ENCODE measurements at places on chromosomes 1 and 21.

DNA sequence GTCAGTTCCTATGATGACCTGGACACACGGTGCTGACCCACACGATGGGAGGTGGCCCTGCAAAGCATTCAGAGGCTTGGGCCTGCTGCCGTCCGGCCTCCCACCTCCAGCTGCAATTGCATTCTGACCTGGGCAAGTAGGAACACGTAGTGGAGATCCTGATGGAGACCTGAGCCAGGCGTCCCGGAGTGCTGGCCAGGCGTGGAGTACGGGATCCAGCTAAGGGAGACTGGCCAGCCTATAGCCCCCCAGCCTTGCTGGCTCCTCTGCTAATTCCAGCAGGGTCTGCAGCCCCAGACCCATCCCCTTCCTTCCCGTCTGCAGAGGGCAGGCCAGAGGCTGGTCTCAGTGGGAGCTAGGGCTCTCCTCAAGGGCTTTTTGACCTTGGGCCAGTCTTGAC is 11.2 kb downstream of the CD46 start:
- DNase-seq: no peak

DNA sequence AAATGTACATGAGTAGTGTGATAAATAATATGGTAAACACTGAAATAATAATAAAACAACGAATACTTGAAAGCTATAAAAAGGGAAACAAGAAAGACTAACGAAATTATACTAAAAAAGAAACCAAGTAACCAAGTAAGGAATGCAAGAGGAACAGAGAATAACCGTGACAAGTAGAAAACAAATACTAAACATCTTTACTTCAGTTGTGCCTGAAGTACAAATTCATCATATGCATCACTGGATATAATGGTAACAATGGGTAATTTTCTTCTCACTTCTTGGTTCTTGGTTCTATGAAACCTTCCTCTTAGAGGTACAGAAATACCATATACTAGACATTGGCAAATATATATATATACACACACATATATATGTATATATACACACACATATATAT is 1093.6 kb upstream of the B3GALT2 start:
- no peak for DNase-seq

DNA sequence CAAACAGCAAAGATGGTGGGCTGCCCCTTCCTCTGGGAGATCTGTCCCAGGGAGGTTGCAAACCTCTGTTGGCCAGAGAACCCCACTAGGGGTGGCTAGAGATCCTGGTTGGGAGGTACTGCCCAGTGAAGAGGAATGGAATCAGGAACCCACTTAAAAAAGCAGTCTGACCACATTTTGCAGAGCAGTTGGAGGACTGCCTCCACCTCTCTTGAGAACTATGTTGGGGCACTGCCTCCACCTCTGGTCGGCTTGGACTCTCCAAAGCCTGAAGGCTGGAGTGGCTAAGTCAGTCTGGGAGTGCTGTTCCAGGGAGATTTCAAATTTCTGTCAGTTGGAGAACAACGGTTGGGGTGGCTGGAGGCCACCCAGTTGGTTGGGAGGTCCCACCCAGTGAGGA is 58.6 kb downstream of the TNFSF4 start:
- DNase-seq: no peak

- no peak for DNase-seq
Observed at GRCh38 chr1:59643526-59643925, 171.2 kb upstream of the HOOK1 start.

- DNase-seq: no peak
Observed at GRCh38 chr1:17643861-17644703, 104.6 kb downstream of the ARHGEF10L start.

- DNase-seq: peak; percentile 55
Observed at GRCh38 chr1:38589036-38589435, 270.5 kb downstream of the RRAGC start.

DNA sequence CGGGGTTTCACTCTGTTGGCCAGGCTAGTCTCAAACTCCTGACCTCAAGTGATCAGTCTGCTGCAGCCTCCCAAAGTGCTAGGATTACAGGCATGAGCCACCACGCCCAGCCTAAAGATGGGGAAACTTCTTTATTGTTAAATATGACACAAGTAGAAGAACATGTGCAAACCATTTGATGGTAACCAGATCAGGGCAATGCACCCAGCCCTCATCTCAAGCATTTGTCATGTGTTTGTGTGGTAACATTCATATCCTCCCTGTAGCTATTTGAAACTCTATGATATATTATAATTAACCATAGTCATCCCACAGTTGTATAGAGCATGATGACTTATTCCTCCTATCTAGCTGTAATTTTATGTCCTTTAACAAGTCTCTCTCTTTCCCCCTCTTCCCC is 119.5 kb upstream of the TMPRSS2 start:
- no peak for DNase-seq

- no peak for DNase-seq
Observed at GRCh38 chr1:151565502-151566189, 25.5 kb downstream of the TUFT1 start.

- no peak for DNase-seq
Observed at GRCh38 chr1:14426854-14427253, 171.6 kb upstream of the KAZN start.

DNA sequence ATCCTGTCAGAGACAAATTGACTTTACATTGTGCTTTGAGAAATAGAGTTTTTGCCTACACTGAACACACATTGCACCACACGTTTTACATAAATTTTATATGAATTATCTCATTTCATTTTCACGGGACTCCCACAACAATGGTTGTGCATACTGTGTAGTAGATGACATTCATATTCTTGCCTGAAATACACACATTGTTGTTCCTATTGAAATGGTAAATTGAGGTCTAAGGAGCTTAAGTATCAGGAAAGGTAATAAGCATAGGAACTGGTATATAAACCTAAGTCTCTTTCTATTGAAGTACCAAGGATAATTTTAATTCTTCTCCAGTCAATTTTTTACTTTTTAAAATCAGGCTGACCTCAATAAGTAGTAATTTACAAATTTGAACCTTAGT is 473.7 kb upstream of the DEPDC1 start:
- no peak for DNase-seq

DNA sequence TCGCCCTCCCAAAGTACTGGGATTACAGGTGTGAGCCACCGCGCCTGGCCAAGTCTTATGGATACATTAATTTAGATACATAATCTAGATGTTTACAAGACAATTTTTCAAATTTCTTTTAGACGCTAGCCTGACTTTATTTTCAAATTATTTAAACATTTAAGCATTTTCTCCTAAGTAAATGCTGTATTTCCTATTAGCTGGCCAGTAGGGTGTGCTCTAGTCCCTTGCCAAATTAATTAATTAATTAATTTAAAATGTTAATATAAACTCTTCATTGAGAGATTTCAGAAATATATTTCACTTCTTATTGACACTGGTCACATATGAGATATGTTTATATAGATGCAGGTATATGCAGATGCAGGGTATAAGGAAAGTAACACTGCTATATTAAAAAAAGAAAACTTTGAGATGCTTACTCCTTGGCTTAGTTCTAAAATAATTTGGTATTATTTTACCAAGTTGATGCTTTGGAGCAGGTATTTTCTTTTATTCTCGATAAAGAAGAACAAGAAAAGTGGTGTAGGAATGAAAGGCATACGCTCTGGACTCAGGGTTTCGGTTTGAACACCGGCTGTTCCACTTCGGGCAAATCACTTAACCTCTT is 5.2 kb upstream of the ERRFI1 start:
- DNase-seq: no peak

DNA sequence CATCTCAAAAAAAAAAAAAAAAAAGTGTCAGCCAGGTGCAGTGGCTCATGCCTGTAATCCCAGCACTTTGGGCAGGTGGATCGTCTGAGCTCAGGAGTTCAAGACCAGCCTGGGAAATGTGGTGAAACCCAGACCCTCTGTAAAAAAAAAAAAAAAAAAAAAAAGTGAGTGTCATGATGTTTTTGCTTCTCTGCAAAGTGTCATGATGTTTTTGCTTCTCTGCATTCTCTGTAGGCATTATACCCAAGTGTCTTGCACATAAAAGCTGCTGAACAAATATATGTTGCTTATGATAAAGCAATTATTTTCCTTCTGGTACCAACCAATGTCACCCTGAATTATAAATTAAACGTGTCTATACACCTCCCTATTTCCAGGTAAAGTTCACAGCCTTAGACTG is 1.7 kb downstream of the ACBD6 start:
- DNase-seq: no peak

DNA sequence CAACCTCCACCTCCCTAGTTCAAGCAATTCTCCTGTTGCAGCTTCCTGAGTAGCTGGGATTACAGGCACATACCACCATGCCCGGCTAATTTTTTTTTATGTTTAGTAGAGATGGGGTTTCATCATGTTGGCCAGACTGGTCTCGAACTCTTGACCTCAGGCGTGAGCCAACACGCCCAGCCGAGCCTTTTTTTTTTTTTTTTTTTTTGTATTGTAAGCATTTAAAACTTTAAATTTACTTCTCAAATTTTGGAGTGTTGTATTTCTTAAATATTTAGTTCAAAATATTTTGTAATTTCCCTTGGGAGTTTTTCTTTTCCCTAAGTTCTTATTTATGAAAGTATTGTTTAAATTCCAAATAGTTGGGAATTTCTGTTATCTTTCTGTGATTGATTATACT is 9.2 kb upstream of the SCAF4 start:
- no peak for DNase-seq

- no peak for DNase-seq
Observed at GRCh38 chr1:229674042-229674441, 48.0 kb downstream of the URB2 start.

- DNase-seq: no peak
Observed at GRCh38 chr1:215845234-215845891, 278.3 kb downstream of the KCTD3 start.

DNA sequence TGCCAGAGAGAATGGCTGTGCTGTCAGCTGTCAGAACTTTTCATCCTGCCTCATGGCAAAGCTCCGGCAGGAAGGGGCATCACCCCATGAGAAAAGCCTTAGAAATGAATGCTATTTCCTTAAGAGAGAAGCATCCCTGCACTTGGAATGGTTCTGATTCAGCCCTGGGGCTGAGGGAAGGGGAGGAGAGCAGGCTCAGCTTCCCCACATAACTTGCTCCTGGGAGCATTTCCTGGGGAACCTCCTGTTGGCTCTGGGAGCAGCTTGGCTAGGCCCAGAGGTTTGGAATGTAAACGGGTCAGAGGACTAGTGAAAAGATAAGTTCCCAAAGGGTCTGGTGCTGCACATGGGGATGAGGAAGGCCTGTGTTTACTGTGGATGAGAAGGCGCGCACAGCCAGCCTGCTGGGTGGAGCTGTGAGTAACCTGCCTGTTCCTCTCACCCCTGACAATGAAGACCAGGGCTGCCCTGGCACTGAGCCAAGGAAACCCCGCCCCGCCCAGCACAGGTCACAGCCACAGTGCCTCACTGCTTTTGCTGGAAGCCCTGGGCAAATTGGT is 5.0 kb downstream of the PRELP start:
- DNase-seq: peak; percentile 29
